ENCODE measurements at places on chromosomes 3 and 15.

GRCh38 chr15:32124726-32125125 lies 94.4 kb downstream of the CHRNA7 start:
- peaks cover 6% of the 10 kb centered on the region for H3K27me3 ChIP-seq
- no peak for DNase-seq
- no peaks in the 10 kb centered on the region for H3K4me1 ChIP-seq
- H3K4me3 ChIP-seq = no peak overlapping the region
- H3K27ac ChIP-seq = no peak overlapping the region

DNA sequence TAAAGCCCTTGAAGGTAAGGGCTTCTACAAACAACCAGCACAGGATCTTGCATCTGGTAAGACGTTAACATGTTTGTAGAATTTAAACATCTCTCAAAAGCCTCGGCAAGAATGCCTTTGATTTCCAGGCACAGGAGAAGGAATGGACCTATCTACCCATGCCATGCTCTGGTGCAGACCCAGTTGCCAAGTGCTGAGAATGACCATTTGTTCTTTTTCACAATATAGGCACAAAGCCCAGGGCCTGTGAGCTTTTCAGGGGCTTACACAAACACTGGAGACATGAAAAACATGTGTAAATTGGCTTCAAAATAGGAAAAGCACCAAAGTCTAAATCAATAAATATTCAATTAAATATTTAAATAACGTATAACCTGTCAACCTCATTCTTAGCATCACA lies 266.9 kb upstream of the TTC14 start:
- H3K4me3 ChIP-seq = no peak overlapping the region
- no peak overlapping the region for H3K27ac ChIP-seq
- DNase-seq = no peak
- H3K4me1 ChIP-seq = no peaks in the 10 kb centered on the region
- no peaks in the 10 kb centered on the region for H3K36me3 ChIP-seq

DNA sequence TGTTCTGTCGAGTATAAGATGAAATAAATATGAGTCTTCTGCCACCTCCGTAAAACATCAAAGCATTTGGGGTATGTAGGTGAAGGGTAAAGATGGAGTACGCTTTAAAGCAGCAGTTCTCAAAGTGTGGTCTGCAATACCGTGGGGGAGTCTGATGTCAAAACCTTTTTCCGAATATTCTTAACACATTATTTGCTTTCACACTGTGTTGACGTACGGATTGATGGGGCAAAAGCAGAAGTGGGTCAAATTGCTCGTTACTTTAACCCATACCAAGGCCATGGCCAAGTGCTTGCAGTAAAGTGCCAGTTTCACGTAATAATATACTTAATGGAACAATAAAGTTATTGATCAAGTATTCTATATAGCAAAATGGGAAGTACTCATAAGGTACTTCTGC lies 36.3 kb downstream of the PAK2 start:
- peaks cover 23% of the 10 kb centered on the region for H3K4me1 ChIP-seq
- DNase-seq = no peak
- H3K27ac ChIP-seq = no peak overlapping the region
- peaks cover 15% of the 10 kb centered on the region for H3K36me3 ChIP-seq
- H3K4me3 ChIP-seq = no peak overlapping the region

DNA sequence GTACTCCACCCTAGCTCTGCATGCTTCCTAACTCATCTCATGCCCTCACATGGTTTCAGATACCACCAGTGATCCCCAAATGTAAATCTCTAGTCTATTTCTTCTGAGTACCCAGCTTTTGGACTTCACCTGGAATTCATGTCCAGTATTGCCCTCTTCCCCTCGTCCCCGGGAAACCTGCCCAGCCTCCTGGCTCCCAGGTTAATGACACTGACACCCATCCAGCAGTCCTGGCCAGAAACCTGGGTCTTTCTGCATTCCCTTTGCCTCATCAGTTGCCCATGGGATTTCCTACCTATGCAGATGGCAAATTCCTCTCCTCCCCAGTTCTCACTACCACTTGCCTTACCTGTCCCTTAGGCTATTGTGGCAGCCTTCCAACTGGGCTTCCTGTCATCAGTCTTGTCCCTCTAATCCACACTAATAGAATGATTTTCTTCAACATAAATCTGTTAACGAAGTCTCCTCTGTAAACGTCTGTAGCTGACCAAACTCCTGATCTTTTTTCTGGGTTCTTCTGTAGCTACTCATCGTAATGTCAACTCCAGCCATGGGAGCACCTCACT lies 15.3 kb upstream of the MYLK start:
- H3K36me3 ChIP-seq = no peaks in the 10 kb centered on the region
- no peak overlapping the region for H3K27ac ChIP-seq
- no peaks in the 10 kb centered on the region for H3K27me3 ChIP-seq

- H3K27ac ChIP-seq = peak overlapping the region; percentile 72
- peaks cover 46% of the 10 kb centered on the region for H3K4me1 ChIP-seq
- no peaks in the 10 kb centered on the region for H3K36me3 ChIP-seq
- DNase-seq = no peak
- H3K4me3 ChIP-seq = peak overlapping the region; percentile 89
Measured at GRCh38 chr15:41773729-41774061, 589 bp upstream of the MAPKBP1 start.

- H3K27ac ChIP-seq = no peak overlapping the region
- peaks cover 6% of the 10 kb centered on the region for H3K4me1 ChIP-seq
- no peaks in the 10 kb centered on the region for H3K36me3 ChIP-seq
- H3K4me3 ChIP-seq = no peak overlapping the region
- no peaks in the 10 kb centered on the region for H3K27me3 ChIP-seq
Measured at GRCh38 chr3:99869621-99870020, 52.0 kb downstream of the CMSS1 start.

GRCh38 chr3:188469228-188469885 lies 315.4 kb downstream of the LPP start:
- H3K27me3 ChIP-seq = no peaks in the 10 kb centered on the region
- DNase-seq = no peak
- H3K36me3 ChIP-seq = peaks cover 2% of the 10 kb centered on the region
- no peaks in the 10 kb centered on the region for H3K4me1 ChIP-seq

Measured in CD4-positive, alpha-beta T cell (primary cell).